Cardiac fibroblast (primary cell): ENCODE measurements at places on chromosomes 2 and 18.
A peak's percentile ranks its signal among the peaks of the same experiment; 100 is the strongest.

DNA sequence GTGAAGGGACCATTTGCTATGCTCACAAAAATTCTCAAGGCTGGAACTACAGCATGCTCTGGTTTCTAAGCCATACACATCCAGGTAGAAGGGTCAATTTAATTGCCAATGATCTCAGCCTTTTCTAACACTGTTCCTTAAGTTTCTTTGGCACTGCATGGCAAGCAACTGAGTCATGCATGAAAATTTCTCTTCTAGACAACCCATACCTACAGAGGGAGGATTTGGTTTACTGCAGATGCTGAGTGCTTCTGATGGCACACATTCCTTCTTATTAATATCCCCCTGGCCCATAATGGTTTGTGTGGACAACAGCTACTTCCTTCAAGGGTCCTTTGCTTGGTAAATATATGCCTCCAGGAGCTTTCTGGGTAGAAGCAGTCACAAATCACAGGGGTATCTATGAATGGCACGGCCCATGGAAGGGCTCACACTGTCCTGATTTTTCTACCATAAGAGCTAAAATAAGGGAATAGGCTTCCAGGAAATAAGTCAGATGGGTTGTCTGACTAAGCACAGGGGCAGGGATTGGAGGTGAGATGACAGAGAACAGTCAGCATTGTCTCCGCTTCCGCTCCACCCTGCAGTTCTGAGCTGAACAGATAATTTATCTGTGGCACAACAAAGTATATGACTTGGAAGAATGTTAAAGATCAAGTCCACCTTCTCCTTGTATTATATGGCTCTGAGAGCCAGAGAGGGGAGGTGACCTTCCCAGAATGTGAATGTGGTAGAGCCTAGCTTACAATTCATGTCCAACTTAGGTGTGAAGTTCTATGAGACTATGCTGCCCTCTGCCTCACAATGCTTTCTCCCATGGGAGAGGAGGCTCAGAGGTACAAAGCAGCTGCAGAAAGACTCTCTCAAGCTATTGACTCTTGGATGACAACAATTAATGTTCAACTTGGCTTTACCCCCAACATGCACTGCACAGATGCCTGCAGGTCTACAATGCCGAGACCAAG, 199.2 kb upstream of the TNP1 start:
- DNase-seq: peak; percentile 60

GRCh38 chr2:127650041-127650784, 4.3 kb downstream of the GPR17 start:
- no peak for DNase-seq

- DNase-seq: no peak
Observed at GRCh38 chr18:68221111-68221724, 493.7 kb downstream of the TMX3 start.

- no peak for DNase-seq
Observed at GRCh38 chr2:129319422-129319717, 660.1 kb upstream of the RAB6C start.

DNA sequence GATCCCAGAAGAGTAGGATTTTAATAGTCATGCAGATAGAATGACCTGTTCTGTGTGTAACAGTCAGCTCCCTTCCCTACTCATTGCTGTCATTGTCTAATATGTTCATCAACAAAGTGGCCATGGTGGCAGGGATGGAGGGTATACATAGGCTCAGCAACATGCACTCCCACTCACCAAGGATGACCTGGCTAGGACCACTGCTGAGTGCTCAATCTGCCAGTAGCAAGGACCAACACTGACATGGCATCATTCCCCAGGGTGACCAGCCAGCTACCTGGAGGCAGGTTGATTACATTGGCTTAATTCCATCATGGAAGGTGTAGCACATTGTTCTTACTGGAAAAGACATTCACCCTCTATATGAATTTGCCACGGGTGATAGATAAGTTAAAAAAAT, 401.7 kb upstream of the CELF4 start:
- DNase-seq: no peak

GRCh38 chr18:53677480-53677879, 547.0 kb downstream of the MBD2 start:
- DNase-seq: no peak

- no peak for DNase-seq
Observed at GRCh38 chr2:69805887-69806286, 23.6 kb upstream of the GMCL1 start.

- peak; percentile 93 for DNase-seq
Observed at GRCh38 chr2:100957996-100958653, 44.0 kb upstream of the RPL31 start.

DNA sequence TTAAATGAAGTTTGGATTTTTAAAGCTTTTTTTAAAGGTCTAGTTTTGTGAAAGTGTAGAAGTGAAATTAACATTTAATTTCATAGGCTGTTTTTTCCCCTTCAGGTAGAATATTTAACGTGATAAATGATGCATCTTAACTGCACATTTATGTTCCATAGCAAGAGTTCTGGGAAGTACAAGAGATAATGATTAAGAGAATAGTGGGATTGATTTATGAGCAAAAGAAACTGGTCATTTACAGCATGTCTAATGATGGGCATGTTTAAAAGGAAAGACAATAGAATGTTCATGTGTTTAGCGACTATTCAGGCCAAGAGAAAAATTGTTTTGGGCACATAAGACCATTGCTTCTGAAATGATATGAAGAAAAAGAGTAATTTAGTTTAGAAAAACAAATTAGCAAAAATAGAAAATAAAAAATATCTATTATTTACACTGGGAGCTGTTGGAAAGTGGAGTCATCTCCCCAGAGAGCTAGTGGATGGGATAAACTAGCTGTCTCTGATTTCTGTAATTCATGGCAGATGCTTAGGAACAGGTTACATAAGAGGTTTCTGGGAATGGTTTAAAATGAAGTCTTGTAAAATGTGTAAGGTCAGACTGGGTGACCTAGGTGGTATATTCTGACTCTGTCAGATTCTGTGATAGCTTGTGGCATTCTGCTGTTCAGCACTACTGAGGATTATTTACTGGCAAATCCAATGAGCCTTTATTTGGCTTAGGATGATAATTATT, 60.7 kb downstream of the WDR7 start:
- DNase-seq: no peak

DNA sequence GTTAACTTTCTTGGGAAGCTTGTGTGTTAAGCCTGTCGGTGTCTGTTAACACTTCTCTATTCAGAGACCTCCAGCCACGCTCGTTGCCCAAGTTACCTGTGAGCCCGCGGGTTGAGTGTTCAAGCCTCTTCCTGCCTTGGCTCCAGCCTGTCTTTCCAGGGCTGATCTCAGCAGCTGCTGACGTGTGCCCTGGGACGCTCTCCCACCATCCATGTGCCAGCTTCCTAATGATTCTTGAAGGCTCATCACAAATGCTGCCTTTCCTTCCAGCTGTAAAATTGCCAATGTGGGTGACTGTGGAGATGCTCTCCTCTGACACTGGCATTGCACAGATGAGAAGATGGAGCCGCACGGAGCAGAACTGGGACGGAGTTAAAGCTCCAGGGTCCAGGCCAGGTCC, 6.1 kb downstream of the RNF144A start:
- DNase-seq: no peak

GRCh38 chr2:481388-481787, 193.5 kb upstream of the ALKAL2 start:
- DNase-seq: no peak

GRCh38 chr2:39942950-39943349, 163.9 kb upstream of the THUMPD2 start:
- peak; percentile 25 for DNase-seq

- DNase-seq: no peak
Observed at GRCh38 chr2:124080281-124081153, 55.4 kb downstream of the CNTNAP5 start.

GRCh38 chr2:231523451-231524285, 6.6 kb downstream of the NMUR1 start:
- DNase-seq: no peak

GRCh38 chr18:3581890-3582289, 131.9 kb downstream of the TGIF1 start:
- DNase-seq: no peak

- DNase-seq: peak; percentile 37
Observed at GRCh38 chr18:68035774-68036522, 519.4 kb upstream of the DSEL start.

DNA sequence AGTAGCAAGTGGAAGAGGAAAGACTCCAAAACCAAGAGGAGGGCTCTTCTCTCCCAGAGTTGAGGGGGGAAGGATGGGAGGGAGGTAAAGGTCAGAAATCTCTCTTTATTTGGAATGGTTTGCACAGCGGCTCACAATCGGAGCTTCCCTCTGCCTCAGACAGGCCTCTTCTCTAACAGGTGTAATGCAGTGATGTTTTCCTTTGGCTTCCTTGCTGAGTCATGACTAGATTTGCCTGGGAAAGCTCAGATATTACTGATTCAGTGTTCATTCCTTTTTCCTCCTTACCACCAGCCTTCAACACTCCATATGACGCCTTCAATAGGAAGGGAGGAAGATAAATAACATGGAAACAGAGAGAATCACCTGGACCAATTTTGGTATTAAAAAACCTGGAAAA, 136.6 kb downstream of the RNF152 start:
- DNase-seq: no peak

DNA sequence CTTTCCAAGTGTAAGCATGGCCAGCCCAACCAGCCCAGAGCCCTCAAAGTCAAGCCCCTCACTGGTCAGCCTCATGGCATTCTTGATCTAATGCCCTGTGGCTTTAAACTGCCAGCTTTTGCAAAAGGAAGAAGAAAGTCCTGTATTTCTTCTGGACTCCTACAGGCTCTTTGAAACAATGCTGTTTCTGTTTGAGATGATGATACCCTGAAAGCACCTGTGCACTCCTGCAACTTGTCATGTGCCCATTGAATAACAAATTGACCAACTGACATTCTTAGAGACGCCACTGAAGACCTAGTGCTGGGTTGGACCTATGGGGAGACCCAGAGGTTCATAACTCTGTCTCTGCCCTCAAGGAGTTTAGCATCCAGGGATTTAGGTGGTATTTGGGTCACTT, 82.0 kb upstream of the MSH2 start:
- no peak for DNase-seq

DNA sequence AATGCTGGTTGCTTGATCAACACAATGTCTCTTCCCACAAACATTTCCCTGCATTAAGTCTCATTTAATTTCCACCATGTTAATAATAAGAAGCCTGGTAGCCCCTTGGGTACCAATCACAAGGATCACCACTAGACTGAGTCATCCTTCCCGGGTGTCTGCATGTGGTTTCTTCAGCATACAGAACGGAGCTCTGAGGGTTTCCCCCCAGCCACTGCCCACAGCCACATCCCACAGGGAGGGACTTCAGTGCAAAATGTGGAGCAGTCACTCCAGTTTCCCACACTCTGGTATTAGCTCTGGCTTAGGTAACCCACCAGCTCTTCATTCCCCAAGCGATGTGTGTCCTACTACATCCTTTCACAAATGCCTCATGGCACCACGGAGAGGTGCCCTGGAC, 42.7 kb upstream of the POLE4 start:
- peak; percentile 17 for DNase-seq

DNA sequence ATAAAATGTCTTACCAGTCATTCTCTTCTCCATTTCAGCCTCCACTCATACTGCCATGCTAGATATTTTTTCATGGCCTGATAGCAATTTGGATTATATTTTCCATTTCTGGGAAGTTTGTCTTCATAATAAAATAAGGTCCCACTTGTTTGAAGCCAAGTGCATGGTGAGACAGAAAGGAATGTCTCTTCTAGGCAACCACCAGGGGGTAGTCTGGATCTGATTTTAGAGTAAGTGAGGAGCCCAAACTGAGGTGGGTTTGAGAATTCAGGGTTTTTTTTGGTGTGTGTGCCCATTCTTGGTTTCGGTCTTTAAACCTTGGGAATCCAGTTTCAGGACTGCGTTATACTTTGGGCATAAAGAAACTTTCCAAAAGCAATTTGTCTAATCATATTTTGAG, 315.5 kb downstream of the RPRM start:
- DNase-seq: peak; percentile 7

DNA sequence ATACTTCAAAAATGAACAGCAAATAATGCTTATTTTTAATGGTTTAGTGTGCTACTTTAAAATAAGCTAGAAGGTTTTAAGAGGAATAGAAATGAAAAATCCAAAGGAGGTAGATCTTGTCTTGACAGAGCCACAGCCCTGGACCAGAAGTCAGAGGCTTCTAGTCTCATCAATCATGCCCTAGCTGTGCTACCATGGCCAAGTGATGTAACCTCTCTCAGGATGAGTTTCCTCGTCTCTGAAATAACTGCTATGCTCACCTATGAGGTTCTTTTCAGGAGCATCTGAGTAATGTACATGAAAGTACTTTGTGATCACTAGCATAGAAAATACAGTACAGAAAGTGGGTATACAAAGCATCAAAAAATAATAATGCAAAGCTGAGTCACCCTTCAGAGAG, 248.4 kb downstream of the PID1 start:
- no peak for DNase-seq

- peak; percentile 29 for DNase-seq
Observed at GRCh38 chr2:231701456-231702373, 6.6 kb upstream of the PTMA start.

DNA sequence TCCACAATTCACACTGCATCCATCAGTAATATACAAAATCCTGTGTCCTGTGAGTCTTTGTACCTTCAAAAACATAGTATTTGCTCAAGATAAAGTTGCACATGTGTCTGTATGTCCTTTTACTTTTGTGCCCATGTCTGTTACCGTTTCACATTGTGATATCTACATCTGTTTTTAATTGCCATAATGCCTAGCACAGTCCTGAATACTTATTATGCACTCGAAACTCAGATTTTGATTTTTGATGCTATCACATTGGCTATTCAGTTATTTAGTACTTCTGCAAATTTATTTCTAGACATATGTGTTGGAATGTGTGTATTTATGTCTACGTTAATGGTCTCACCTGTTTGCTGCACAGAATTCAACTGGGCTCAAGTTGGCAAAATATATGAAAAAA, 452.8 kb upstream of the ZEB2 start:
- DNase-seq: no peak

DNA sequence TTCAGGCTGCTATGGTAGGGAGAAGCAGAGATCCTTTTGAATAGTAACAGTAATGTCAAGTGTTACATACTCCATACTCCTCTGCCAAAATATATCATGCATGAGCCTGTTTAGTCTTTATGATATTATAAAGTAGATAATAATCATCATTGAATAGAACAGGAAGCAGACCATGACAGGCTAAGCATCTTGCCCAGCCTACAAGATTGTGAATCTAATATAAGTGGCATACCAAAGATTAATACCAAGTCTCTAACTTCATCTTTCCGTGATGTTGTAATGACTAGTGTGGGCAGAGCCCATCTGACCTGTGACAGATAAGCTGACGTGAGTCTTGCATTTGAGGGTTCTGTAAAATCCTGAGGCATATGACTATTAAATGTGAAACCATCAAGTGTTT, 13.1 kb downstream of the NDUFB3 start:
- DNase-seq: no peak

- no peak for DNase-seq
Observed at GRCh38 chr2:239230318-239231052, 170.3 kb downstream of the HDAC4 start.
